ENCODE measurements at places on chromosomes 1 and 21.

GRCh38 chr21:30582870-30583269 is 7.3 kb downstream of the KRTAP22-2 start:
- ATAC-seq: no peak

- ATAC-seq: no peak
Measured at GRCh38 chr1:51217101-51217500, 19.0 kb upstream of the RNF11 start.

DNA sequence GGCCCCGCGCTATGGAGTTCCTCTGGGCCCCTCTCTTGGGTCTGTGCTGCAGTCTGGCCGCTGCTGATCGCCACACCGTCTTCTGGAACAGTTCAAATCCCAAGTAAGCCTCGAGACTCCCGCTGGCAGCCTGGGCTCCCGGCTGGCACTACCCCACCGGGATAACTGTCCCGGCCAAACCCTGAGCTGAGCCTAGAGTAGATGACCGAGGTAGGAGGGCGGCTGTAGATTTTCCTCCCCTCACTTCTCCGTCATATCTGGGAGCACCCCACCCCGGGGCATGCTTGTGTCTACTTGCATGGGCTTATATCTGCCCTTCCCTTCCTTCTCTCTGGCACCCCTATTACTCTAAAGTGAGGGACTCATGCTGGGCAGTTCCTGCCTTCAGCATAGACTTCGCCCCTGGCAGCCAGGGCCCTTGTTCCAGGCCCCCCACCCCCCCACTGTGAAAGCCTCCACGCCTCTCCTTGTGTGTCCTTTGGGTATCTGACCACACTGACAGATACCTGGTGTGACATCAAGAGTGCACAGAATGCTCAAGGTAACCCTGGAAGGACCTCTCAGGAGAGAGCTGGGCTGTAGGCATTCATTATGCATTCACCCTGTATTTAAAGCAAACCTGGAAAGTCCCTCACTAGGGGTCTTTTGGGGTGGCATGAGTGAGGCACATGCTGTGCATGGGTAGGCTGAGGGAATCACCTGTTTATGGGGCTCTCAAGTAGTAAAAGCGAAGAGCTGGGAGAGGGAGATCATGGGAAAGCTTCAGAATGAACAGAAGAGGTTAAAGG is 485 bp downstream of the EFNA1 start:
- ATAC-seq: peak; percentile 45

DNA sequence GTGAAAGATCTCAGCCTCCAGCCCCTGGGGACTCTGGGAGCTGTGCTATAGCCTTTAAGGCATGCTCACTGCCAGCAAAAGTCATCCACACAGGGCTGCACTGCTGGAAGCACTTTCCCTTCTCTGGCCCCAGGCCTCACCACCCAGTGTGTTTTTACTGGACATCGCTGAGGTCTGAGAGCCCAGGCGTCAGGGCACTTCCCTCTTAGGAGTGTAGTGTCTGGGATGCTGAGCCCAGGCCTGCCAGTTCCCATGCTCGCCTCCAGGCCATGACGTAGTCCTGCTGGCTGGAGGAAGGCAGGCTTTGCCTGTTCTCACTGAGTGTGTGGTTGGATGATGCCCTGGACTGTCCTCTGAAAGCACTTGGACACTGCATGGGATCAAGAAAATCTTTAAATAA is 101.2 kb downstream of the GDAP2 start:
- peak; percentile 74 for ATAC-seq

DNA sequence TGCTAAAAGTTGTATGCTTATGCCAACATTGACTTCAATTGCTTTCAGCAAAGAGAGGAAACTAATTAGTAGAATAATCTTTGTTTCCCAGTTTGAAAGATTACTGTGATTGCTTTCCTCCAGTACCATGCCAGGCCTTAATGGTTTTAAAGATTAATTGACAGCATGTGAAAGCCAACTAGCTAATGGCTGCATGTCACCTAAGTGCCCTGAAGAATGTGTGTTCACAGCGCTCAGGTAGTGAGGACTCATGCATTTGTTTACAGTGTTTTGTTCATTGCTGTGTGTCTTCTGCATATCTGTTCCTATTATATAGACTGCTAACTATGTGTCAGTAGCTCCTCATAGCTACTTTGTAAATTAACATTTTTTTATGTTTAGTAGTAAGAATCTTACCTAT is 335.6 kb downstream of the LRRIQ3 start:
- no peak for ATAC-seq

GRCh38 chr1:180123463-180123936 is 31.2 kb upstream of the QSOX1 start:
- ATAC-seq: no peak

DNA sequence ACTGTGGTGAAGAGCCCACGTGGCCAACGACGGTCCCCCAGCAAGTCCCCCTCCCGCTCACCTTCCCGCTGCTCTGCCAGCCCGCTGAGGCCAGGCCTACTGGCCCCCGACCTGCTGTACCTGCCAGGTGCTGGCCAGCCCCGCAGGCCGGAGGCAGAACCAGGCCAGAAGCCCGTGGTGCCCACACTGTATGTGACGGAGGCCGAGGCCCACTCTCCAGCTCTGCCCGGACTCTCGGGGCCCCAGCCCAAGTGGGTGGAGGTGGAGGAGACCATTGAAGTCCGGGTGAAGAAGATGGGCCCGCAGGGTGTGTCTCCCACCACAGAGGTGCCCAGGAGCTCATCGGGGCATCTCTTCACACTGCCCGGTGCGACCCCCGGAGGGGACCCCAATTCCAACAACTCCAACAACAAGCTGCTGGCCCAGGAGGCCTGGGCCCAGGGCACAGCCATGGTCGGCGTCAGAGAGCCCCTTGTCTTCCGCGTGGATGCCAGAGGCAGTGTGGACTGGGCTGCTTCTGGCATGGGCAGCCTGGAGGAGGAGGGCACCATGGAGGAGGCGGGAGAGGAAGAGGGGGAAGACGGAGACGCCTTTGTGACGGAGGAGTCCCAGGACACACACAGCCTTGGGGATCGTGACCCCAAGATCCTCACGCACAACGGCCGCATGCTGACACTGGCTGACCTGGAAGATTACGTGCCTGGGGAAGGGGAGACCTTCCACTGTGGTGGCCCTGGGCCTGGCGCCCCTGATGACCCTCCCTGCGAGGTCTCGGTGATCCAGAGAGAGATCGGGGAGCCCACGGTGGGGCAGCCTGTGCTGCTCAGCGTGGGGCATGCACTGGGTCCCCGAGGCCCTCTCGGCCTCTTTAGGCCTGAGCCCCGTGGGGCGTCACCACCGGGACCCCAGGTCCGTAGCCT is 46.8 kb downstream of the TRIM11 start:
- ATAC-seq: no peak

- no peak for ATAC-seq
Measured at GRCh38 chr1:207145401-207146058, 41.5 kb downstream of the C4BPA start.

DNA sequence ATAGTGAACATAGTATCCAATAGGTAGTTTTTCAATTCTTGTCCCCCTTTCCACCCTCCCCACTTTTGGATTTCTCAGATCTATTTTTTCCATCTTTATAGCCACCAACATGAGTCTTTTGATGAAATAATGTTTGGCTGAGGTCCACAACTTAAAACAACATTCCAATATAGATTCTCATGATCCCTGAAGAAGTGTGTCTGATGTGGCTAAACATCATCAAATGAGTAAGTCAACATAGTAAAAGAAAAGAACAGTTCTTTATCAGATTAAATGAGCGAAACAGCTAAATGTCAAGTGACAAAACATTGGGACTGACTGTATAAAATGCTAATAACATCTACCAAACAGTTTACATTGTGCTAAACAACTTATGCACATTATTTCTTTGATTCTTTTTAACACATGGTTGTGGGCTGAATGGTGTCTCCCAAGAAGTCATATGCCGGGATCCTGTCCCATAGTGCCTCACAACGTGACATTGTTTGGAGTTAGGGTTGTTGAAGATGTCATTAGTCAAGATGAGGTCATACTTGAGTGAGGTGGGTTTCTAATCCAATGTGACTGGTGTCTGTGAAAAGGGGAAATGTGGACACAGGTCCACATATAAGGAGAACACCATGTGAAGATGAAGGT is 453.6 kb downstream of the LTN1 start:
- ATAC-seq: no peak

DNA sequence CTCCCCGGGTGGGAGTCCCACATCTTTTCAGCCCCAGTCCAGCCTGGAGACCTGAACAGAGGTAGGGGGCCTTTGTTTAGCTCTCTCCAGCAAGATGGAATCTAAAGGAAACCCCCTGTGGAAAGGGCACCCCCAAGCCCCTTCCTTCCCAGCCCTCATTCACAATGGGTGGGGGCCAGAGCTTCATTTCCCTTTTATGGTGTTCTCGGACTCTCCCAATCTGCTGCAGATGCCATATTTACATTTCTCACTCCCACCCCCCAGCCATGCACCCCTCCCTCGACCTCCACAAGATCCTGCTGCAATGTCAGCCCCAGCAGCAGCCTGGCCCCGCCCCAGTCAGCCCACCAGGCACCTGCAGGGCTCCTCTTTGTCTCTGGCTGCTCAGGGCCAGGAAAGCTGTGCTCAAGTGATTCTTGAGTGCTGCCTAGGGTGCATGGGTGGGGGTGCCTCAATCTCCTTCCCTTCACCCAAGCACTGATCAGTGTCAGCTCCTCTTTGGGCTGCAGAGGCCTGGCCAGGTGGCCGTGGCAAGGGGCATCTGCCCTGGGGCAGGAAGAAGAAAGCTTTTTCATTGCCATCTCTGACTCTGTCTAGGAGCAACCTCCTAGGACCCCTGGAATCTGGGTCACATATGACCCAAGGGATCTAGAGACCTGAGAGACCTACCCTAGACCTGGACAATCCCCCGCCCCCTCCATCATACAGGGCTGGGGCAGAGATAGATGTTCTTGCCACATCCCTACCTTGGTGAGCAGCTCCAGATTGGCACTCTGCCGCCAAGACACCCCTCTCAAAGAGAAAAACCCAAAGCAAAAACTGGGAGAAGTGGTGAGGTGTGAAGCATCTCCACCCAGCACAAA is 1.7 kb downstream of the KIF21B start:
- ATAC-seq: no peak

- no peak for ATAC-seq
Measured at GRCh38 chr1:228766788-228767187, 31.5 kb downstream of the RHOU start.

DNA sequence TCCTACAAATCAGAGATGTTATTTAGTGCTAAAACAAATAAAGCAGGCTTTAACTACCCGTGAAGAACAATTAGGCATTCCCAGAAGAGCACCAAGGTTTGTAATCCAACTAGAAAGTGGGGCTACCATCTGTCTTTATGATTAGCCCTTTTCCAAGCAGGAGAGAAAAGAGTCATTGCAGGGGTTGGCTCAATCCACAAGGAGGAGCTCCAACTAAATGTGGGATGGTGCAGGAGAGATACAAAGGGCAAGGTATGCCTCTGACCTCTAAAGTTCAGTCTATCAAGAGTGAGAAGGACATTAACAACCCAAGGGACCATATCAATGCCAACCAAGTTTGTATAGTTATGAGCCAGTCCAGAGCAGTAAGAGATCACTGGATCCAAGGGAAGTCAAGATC is 382.7 kb upstream of the DUSP10 start:
- ATAC-seq: peak; percentile 67

- no peak for ATAC-seq
Measured at GRCh38 chr1:78980511-78980910, 26.0 kb downstream of the ADGRL4 start.

- ATAC-seq: no peak
Measured at GRCh38 chr21:46095814-46096595, 1.9 kb upstream of the COL6A2 start.

DNA sequence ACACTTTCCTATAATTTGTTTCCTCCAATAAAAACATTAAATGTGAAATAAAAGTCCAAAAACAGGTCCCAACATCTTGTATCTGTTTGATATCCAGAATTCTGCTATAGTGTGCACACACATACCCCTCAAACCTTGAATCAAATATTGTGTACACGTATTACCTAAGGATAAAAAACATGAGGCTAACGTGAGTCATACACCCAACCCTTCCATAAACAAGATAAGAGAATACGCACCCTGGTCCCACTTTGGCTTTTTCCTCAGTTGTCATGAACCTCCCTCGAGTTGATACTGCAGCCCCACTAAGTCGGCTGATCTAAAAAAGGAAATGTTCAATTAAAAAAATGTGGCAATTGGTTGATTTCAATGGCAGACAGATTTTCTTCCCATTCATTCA is 5.2 kb downstream of the KHDC4 start:
- no peak for ATAC-seq

DNA sequence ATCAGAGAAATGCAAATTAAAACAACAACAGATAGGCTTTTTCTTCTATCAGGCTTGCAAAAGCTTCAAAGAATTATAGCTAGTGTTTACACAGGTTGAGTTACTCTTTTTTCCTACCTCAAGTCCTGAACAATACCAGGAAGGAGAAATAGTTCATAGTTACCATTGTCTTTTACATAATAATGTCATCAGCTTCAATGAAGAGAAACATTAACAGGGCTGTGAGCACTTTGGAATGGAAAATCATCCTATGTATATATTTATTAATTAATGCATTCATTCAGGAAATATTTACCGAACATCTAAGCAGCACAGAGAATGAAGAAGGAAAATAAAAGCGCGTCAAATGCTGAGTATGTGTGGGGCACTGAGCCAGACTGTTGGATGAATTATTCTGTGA is 197.3 kb downstream of the ZBTB18 start:
- no peak for ATAC-seq

DNA sequence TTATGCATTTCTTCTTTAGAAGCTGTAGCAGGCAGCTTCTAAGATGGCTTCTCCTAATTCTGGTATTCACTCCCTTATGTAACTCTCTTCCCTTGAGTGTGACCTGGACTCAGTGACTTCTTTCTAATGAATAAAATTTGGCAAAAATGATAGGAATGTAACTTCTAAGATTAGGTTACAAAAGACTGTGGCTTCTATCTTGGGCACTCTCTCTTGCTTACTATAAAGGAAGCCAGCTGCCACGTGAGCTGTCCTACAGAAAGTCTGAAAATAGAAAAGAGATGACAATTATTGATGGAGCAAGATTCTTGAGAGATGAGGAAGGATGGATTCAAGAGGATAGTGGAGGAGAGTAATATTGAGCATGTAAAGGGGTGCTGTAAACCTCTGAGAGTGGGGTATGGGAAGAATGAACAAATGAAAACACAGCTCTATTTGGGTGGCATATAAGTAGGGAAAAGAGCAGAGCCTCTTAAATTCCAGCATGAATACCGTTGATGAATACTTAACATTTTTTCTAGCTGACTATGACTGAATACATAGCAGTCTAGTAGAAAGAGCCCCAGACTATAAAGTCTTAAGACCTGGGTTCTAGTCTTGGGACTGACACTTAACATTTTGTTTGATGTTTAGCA is 5.5 kb downstream of the TSEN15 start:
- peak; percentile 87 for ATAC-seq

DNA sequence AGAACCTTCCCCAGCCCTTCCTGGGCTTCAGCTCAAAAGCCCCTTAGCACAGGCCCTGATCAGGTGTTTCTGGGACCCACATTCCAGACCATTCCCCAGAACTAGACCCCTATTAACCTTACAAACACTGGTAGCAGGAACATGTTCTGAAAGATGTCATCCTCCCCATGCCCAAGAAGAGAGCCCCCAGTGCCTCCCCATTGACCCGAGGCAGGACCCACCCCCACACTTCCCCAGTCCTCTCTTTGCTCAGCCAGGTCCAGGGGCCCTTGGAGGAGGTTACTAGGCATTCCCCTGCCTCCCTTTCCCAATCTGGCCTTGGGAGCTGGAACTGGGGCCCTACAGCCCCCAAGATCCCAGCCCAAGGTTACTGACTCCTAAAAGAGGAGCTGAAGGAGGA is 38.9 kb upstream of the HMGB4 start:
- no peak for ATAC-seq
